Activated CD4-positive, CD25-positive, alpha-beta regulatory T cell (primary cell): ENCODE measurements at places on chromosomes 5 and 9.

DNA sequence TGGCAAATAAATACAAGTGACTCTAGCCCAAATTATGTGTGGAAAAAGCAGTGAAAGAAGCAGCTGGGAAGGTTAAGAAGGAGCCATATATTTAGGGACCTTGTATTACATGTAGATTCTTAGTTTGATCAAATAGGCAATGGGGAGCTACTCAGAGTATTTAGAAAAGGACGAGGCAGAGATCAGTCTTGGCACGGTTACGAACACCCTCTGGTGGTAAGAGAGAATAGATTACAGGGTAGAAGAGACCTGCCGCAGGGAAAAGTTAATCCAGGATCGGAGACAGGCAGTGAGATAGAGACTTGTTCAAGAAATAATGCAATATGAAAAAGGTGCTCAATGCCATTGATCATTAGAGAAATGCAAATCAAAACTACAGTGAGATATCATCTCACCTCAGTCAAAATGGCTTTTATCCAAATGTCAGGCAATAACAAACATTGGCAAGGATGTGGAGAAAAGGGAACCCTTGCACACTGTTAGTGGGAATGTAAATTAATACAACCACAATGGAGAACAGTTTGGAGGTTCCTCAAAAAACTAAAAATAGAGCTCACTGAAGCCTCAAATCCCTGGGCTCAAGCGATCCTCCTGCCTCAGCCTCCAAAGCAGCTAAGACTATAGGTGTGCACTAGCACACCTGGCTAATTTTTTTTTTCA is 12.0 kb downstream of the INIP start:
- DNase-seq: no peak

DNA sequence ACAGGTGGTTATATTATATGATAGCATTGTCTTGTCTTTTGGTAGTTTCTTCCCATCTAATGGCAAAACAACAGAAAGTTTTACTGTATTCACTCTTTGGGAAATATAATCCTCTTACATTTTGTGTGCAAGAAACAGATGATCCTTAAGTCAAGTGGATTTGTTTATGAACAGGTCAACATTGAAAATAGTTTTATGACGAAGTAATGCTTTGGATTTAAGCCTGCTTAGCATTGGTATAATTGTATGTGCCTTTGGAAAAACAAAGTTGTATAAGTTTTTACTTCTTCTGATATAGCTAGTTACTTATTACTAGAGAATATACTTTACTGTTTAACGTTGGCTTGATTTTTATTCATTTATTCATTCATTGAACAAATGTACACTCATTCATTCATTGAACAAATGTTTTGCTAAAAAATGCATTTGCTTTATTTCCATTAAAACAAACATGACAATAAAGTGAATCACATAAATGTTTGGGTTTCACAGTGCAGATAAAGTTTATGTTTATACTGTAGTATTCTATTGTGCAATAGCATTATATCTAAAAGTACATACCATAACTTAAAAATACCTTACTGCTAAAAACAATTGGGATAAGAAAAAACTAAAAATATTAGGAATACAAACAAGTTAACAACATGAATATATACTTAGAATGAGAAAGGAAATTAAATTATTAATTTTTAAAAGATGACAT is 12.3 kb downstream of the SGCD start:
- no peak for DNase-seq

DNA sequence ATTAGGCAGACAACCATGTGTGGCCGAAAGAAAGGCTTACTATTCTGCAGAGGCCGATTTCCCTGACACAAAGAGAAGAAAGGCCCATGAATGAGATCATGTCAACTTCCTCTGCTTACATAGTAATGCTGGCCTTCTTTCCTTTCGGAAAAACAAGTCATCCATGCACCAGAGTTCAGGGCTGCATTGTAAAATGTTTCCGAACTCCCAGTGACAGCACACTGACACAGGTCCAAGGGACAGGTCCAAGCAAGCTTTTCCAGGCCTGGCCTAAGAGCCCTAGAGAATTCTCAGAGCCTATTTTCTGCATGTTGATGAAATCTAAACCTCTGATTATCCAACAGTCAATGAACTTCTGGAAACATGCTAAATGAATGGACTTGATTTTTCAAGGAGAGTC is 140.9 kb downstream of the ZNF608 start:
- DNase-seq: no peak

- DNase-seq: no peak
These were observed 189.8 kb downstream of the ELAVL2 start for GRCh38 chr9:23636199-23636598.

- DNase-seq: no peak
These were observed 7.3 kb upstream of the S1PR3 start for GRCh38 chr9:88983865-88984542.

- no peak for DNase-seq
These were observed 25.9 kb downstream of the ROPN1L start for GRCh38 chr5:10467281-10468198.

- no peak for DNase-seq
These were observed 18.0 kb downstream of the MAP3K1 start for GRCh38 chr5:56833325-56833724.

GRCh38 chr9:82606492-82607382 is 456.2 kb downstream of the RASEF start:
- no peak for DNase-seq
